ENCODE measurements at places on chromosomes 3 and 15.

- DNase-seq, result peak; percentile 73
These were observed 4.7 kb upstream of the RNF13 start for GRCh38 chr3:149808209-149808829.

- DNase-seq, result no peak
These were observed 122.8 kb downstream of the DNAH12 start for GRCh38 chr3:57421336-57421735.

DNA sequence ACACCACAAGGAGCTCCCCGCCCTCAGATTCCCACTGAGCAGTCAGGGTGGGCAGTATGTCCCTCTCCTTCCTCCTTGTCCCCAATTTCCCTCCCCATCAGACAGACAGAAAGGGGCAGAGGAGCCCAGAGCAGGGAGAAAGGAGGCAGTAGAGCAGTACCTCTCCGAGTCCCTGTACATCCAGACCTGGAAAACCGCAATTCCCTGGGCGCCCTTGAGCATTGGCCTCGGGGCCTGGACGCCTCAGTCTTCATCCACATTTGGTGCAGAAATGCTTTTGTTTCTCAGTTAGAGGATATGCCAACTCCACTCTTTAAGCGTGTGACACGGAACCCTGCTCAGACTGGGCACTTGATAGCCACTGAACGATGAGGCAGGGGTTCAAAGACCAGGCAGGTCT lies 5.9 kb downstream of the ISG20 start:
- no peak for DNase-seq

DNA sequence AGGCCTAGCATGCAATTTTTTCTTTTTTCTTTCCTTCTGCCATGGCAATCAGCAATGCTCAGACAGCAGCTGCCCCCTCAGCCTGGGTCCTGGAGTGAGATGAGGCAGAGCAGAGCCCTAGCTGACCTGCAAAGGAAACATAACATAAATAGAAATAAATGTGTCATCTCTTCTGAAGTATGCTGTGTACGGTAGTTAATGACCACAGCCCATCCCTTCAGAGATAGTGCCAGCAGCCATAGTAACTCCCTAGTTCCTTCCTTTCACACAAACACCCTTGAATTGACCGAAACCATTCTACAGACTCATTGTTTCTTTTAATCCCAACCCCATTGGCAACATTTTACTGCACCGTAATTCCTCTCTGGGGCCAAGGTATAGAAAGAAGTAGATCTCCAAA lies 8.4 kb upstream of the CD47 start:
- DNase-seq, result no peak

GRCh38 chr3:55567615-55568014 lies 80.5 kb upstream of the WNT5A start:
- no peak for DNase-seq

DNA sequence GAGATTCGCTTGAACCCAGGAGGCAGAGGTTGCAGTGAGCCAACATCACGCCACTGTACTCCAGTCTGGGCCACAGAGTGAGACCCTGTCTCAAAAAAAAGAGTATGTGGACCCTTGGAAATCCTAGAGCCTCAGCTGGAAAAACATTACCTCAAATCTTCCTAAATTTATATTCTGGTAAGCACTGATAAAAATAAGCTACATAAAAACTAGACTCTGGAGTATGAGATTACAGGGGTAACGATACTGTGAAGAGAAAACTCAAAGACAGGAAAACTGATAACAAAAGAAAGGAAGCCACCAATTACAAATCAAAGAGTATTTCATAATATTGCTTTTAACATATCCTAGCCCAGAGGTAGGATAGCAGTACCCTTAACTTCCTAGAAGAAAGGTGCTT lies 30.3 kb downstream of the SETD2 start:
- DNase-seq, result no peak

DNA sequence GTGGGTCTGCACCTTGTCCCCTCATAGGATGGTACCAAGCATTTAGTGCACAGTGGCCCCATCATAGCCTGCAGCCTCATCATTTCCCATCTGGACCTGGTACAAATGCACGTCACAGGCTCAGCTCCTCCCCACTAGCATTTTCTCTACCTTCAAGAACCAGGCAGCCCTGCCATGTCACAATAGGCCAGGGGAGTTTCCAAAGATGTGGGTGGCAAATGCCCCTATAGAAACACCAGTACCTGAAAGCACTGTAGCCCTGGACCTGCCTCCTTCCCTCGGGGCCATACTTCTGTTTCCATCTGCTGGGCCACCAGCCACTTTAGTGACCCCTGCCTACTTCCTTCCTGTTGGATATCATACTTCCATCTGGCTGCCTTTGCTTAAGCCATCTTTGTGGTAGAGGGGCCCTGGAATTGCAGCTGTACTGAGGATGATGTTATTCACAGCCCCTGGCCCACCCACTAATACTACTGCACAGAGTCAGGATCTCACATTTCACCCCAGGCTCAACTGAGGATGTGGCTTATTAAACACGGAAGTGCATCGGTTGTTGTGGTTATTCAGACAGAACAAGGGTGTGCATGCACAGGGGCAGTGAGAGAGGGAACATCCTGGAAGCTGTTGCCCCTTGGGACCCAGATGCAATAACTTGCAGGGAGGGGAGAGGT lies 3.8 kb downstream of the TCTA start:
- DNase-seq, result no peak

- DNase-seq, result no peak
These were observed 142.5 kb downstream of the FILIP1L start for GRCh38 chr3:99971761-99972160.

- no peak for DNase-seq
These were observed 844.3 kb downstream of the SI start for GRCh38 chr3:164233951-164234350.

GRCh38 chr3:66039590-66039887 lies 821 bp upstream of the MAGI1 start:
- peak; percentile 42 for DNase-seq

- no peak for DNase-seq
These were observed 5.6 kb downstream of the RAB8B start for GRCh38 chr15:63194880-63195568.

DNA sequence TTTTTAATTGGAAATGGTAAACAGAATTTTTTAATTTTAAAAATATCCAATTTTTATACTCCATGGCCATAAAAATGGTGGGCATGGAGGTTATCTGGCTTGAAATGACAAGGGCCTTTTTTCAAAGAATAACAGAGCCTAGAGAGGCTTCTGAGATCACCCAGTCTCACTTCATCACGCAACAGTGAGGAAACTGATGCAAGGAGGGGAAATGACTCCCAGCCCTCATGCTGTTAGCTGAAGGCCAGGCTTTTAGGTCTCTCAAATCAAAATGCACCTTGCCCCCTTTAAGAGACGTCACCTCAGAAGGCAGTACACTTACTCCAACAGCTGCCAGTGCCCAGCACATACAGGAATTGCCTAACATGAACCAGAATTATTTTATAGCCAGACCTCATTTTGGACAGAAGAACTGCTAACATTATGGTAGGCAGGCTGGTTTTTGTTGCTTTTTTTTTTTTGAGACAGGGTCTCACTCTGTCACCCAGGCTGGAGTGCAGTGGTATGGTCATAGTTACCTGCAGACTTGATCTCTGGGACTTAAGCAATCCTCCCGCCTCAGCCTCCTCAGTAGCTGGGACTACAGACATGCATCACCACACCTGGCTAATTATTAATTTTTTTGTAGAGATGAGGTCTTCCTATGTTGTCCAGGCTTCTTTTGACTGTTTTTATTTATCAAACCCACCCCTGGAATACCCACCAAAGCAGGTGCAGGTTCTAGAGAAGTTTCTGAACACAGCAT lies 9.1 kb downstream of the RAB43 start:
- no peak for DNase-seq

DNA sequence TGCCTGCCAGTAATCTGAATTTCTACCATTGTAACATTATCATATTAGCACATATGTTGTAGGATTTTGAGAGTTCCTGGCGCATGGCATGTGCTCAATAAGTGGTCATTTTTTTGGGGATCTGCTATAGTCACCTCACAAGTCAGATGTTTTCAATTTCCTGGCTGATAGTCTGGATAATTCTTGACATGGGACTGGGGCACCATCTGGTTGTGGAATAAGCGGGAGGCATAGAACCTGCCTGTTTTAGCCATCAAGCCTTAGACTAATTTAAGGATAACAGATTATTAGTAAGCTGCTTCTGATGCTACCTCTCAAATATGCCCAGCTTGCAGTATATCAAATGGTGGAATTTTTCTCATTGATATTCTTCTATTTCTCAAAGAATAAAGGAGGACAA lies 39.1 kb downstream of the GASK1A start:
- DNase-seq, result no peak

DNA sequence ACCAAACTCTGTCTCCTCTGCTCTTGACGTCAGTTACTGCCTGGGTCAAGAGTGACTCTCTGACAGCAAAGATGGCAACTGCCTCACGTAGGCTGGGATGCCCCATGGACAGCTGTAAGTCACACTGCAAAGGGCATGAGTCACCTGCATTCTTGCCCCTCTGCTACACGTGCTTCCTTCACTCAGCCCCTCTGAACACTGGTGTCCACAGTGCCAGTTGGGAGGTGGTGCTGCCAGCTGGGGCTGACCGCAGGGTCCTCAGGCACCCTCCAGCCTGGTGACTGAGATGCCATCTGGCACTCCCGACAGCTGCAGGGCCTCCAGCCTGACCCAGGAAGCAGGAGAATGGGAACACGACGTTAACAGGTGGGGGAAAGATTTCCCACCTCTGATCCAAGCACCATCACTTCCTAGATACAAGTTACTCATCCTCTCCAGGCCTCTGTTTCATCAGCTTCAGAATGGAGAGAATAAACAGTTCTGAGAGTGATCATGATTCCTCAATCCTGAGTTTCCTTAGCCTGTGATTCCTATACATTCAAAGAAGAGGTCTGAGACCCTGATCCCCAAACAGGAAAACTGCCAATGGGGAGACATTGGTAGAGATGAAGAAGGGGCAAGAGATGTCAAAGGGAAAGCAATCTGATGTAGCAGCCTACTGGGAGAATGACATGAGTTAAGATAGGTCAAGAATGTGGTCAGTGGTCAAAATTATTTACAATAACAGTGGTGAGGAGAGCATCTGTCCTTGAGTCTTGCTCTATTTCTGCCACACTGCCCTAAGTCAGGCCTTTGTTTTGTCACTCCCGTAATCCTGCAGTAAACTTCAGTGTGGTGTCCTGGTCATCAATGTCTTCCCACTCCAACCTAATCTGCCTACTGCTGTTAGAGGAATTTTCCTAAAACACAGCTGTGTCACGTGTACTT lies 86.1 kb upstream of the BCL6 start:
- no peak for DNase-seq

DNA sequence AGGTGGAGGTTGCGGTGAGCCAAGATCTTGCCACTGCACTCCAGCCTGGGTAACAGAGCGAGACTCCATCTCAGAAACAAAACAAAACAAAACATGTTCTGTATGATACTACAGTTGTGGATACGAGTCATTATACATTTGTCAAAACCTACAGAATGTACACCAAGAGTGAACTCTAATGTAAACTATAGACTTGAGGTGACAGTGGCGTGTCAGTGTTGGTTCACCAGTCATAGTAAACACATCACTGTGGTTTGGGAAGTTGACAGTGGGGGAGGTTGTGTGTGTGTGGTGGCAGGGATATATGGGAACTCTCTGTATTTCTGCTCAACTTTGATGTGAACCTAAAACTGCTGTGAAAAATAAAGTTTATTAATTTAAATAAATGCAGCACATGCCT lies 33.0 kb upstream of the GNB5 start:
- DNase-seq, result no peak

DNA sequence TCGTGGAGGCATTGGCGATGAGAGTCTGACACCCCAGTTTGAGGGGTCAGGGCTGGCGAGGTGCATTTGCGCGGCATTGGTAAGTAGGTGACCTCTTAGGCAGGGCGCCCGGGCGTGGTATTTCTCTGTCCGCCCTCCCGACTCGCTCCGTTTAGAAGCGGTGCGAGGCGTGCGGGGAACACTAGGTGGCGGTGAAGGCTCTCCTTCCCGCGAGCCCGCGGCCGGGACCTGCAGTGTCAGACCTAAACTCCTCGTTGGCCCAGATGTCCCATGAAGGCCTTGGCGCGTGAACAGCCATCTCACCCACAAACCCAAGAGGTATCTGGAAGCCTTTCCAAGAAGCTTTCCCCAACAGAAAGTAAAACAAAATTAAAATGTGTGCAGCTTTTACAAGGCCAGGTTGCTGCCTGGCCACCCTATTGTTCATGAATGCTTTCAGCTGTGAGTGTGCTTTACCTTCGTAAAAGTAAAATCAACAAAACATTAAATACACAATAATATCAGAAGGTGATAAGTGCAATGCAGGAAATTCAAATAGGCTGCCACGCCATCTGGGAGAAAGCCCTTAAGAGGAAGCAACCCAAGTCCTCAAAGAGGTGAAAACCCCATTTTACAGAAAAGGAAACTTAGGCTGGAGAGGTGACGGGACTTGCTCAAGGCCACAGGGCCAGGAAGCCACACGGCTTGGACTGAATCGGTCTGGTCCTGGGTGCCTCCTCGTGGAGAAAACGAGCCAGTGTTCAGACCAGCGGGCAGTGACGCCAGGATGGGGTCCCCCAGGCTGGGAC lies 120.3 kb downstream of the ETFA start:
- DNase-seq, result peak; percentile 92

DNA sequence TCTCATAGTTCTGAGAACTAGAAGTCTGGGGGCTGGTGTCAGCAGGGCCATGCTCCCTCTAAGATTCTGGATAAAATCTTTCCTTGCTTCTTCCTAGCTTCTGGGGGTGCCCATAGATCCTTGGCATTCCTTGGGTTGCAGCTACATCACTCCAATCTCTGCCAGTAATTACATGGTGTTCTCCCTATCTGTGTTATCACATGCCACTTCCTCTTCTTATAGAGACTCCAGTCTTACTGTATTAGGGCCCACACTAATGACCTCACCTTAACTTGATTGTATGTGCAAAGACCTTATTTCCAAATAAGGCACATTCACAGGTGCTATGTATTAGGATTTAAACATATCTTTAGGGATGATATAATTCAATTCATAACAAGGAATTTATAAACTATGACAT lies 618.5 kb downstream of the FGF12 start:
- no peak for DNase-seq

DNA sequence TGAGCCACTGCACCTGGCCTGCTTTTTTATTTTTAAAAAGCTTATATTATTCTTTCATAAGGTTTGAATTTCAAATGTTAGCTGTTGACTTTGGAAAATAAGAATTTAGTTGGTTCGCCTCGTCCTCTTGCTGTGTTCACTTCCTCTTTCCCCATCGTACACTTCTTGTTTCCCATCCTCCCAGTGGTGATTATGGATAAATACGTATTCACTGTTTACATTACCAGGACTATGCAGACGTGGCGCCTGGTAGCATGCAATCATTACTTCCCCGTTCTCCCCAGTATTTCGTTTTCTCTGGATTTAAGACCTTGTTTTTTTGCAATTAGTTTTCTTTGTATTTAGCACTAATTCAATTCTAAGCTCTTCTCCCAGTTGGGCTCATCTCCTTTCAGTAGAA lies 70.1 kb downstream of the LMLN start:
- no peak for DNase-seq

- no peak for DNase-seq
These were observed 55.7 kb downstream of the EPHB1 start for GRCh38 chr3:134850761-134851160.

DNA sequence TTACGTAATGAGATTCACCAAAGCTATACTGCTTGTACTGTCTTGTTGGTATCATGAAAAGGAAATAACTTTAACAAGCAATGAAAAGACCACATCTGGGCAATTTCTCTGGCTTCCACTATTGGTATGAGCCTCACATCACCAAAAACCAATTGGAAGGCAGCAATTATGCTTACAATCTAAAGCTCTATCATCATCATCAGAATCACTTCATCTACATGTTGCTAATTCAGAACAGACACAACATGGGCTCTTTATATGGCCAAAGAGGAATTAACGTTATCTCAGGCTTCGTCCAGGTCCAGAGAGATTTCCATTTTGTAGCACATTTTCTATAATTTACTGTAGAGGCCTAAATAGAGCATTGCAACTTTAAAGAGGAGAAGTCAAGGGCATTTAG lies 36.6 kb upstream of the SLCO3A1 start:
- DNase-seq, result no peak
